Activated T-cell treated with anti-CD3 and anti-CD28 coated beads for 4 hours (primary cell): ENCODE measurements at places on chromosomes 16 and 17.

DNA sequence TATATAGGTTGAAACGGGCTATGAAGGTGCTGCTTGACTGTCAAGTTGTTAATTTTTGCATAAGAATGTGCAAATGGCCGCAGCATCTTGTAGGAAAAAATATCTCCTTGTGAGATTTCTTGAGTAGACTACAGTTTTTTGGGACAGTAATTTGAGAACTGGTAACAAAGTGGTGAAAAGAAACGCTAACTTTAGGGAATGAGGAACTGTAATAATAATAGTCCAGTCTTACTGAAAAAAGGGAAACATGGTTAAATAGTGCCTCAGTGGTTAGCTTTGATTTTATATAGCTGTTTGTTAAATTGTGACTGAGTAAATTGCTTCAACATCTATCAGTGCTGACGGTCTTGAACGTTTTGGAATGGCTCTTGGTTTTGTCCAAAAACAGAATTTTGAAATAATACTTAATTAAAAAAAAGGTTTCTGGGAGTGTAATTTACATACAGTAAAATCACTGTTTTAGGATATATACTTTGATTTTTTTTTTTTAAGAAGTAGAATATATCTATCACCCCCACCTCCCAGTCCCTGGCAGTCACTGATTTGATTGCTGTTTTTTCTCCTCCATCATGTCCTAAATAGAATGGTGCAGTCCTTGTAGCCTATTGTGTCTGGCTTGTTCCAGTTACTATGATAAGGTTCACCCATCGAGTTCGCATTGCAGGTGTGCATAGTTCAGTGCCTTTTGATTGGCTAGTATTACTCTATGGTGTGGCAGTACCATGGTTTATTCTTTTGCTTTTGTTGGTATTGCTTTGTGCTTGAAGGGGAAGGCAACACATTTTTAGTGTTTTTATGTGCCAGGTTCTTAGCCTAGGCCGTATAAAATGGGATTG lies 2.8 kb downstream of the HAPSTR1 start:
- no peak for DNase-seq

DNA sequence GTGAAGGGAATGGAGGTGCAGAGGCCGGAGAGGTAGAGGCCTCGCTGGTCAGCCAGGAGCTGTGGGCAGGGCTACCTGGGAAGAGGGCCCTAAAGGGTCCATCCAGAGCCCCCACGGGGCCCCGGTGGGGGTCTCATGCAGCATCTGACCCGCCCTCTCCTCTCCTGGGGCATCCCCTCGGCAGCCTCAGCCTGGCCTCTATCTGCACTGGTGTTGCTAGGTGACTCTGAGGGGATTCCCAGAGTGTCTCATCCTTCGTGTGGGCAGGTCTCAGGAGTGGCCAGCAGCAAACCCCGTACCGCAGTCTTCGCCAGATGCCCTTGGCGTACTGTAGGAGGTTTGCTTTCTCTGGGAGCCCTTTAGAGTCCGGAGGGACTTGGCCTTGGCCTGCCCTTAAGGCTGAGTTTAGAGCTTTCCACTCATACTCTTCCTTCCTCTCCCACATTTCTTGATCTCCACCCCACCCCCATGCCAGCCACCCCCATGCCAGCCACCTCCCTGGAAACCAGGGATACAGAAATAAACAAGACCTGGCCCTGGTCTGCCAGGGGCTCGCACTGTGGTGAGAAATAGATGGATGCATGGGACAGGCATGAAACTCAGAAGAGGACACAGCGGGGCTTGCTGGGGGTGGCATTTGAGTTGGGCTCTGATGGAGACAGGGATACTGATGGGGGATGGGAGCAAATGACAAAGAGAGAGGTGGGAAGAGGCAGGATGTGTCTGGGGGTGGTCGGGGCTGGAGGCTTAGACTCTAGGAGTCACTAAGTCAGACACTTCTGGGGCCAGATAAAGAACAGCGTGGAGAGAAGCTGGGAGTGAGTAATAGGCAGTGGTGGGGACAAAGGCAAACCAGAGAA lies 9.9 kb downstream of the SLC5A10 start:
- no peak for DNase-seq

DNA sequence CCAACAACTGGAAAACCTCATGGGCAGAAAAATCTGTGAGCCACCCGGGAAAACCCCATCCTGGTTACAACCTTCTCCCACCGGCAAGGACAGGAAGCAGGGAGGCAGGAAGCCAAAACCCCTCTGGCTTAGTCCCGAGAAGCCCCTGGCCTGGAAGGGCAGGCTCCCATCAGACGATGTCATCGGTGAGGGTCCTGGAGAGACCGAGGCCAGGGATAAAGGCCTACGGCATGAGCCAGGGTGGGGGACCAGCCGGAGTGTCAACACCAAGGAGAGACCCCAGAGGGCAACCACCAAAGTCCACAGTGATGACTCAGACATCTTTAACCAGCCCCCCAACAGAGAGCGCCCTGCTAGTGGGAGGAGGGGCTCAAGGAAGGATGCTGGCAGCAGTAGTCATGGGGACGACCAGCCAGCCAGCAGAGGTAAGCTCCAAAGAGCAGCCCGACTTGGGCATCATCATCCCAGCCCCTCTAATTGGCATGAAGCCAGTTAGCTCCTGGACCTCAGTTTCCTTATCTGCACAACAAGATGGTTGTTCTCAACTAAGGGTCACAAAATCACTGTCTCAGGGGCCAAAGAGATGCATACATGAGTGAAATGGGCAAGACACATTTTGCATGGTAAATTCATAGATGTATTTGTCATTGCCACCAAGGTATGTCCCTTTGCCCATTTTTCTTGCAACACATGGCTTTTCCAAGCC lies 190.7 kb downstream of the KATNIP start:
- no peak for DNase-seq

GRCh38 chr16:8611886-8612600 lies 9.5 kb upstream of the METTL22 start:
- no peak for DNase-seq

GRCh38 chr17:32141258-32141657 lies 1.0 kb upstream of the RHOT1 start:
- DNase-seq: no peak

DNA sequence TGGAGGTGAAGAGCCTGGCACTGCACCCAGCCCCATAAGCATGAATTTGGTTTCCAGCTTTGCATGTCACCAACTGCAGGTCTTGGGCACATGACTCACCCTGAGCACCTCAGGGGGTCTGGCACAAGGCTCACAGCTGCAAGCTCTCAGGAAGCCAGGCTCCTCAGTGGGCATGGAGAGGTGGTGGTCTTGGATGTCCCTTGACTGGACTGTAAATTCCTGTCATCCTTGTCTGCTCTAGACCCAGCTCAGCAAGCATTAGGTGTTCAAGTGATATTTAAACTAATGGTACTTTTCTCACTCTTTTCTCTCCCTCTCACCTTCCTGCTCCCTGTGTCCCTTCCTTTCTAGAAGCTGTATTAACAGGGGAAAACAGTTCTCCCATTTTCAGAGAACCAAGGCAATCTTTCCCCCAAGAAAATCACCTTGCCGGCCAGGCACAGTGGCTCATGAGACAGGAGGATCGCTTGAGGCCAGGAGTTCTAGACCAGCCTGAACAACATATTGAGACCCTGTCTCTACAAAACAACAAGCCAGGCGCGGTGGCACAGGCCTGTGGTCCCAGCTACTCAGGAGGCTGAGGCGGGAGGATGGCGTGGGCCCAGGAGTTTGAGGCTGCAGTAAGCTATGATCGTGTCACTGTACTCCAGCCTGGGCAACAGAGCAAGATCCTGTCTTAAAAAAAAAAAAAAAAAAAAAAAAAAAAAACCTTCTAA lies 5.1 kb upstream of the KIFC3 start:
- DNase-seq: no peak

GRCh38 chr17:63116228-63116627 lies 150.2 kb downstream of the TANC2 start:
- no peak for DNase-seq

DNA sequence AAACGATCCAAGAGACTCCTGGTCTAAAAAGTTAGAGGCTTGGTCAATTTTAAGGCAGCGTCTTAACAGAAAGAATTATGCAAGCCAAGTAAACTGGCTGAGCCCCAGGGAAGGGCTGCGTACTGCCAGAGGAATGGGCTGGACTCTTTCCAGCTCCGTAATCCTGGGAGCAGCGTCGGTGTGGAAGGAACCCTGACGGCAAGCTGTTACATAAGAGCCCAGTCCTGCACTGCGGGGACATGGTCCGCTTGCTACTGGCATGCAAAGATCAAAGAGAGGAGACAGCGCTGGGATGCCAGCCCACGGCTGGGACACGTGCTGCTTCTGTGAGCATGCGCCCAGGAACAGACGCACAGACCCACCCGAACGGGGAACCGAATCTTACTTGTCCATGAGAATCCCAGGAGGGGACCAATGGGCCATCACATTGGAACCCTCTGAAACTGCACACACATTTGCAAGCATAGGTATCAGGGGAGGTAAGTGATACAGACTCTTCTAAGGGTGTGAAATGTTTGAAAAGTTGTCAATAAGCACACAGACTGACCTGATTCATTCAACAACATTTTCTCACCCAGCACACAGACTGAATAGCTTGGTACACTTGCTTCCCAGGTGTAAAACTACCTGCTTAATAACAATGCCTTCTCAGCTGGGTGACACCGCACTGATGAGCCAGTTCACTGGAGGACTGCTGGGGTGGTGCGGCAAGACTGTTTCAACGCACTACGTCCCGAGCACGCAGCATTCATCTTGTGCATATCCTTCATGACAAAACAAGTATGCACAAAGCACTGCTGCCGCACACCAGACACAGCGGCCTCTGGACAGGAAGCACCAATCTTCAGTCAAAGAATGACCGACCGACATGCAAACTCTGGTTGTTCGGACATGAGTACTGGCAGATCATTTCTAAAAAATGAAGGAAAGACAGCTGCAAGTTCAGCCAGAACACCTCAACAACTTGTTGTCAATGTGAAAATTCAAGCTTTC lies 94.9 kb downstream of the ANKRD11 start:
- DNase-seq: no peak

DNA sequence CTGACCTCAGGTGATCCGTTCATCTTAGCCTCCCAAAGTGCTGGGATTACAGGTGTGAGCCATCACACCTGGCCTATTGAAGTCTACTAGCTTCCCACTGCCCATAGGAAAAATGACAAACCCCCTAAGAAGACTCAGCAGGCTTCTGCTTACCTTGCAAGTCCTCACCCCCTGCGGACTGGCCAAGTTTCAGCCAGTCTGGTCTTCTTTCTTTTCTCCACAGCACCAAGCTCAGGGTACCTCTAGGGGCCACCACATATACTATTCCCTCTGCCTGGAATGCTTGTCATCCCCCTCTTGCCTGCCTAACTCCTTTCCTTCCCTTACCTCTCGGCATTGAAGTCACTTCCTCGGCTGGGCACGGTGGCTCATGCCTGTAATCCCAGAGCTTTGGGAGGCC lies 31.2 kb downstream of the ABCC3 start:
- no peak for DNase-seq

- no peak for DNase-seq
These were observed 54.2 kb downstream of the TMEM100 start for GRCh38 chr17:55668312-55668920.

DNA sequence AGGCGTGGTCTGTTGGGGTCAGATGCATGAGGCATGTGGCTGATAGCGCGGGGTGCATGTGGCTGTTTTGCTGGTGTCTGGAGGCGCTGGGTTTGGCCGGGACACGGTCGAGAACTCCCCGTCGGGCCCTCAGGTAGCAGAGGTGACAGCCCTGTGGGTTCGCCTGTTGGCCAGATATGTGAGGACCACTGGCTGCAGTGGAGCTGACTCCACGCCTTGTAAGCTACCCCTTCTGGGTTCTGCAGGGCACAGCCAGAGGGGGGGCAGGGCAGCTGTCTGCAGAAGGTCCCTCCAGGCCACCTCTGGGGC lies 38.5 kb downstream of the SOX8 start:
- DNase-seq: no peak

GRCh38 chr17:82927661-82928601 lies 88.1 kb upstream of the ZNF750 start:
- no peak for DNase-seq

DNA sequence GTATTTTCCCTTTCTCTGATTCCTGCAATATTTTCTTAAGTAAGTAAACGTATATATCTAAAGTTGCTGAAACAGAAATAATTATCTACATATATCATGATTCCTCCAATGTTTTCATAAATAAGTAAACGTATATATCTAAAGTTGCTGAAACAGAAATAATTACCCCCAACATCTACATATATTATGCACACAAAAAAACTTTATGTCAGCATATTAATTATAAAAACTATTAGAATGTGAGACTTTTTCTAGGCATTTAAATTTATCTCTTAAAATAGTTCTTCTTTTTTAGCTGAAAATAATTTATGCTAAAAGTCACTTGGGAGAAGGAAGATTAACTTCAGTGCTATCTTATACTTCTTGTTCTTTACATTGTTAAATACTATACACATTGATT lies 88.5 kb downstream of the WNT3 start:
- no peak for DNase-seq

- no peak for DNase-seq
These were observed 36.2 kb upstream of the NAT9 start for GRCh38 chr17:74812109-74813009.

- no peak for DNase-seq
These were observed 309.0 kb downstream of the CDH13 start for GRCh38 chr16:82935766-82936165.

GRCh38 chr16:11498683-11499082 lies 88.0 kb downstream of the LITAF start:
- no peak for DNase-seq

DNA sequence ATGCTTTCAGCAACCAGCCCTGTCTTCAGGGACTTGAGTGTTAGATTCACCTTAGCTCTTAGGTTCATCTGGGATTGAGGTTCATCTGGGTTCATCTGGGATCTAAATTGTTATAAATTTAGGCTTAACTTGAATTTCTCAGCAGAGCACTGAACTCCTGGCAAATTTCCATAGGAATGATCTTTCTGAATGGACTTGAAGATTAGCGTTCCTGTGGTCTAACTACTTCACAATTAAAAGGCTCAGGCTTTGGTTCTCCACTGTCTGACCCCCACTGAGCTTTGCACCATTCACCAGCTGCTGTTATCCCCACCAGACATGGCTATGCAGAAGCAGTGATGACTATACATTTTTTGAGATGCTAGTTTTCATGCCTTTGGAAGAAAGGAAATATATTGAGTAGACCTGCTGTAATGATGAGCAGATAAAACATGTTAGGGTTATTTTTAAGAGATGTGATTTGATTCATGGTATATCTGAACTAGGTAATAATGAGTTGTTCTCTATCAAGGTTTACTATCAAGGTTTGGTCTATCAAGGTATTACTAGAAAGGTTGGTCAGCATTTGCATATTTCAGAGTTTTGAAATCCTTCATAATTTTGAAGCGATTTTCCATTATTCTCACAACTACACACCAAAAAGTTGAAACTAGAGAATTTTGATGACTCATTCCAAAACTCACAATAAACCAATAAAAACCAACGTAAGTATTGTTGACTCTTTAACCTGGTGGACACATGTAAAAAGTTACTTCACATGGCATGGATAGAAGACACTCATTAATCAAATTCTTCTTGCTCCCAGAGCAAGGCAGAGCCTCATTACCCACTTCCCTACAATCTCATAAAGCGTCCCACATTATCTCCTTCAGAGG lies 71.7 kb downstream of the SNX11 start:
- DNase-seq: no peak

- DNase-seq: no peak
These were observed 125.0 kb downstream of the HS3ST3A1 start for GRCh38 chr17:13476720-13477119.

- DNase-seq: no peak
These were observed 20.5 kb downstream of the MGAT5B start for GRCh38 chr17:76888661-76889060.
